ENCODE measurements at places on chromosomes 6 and 20.

DNA sequence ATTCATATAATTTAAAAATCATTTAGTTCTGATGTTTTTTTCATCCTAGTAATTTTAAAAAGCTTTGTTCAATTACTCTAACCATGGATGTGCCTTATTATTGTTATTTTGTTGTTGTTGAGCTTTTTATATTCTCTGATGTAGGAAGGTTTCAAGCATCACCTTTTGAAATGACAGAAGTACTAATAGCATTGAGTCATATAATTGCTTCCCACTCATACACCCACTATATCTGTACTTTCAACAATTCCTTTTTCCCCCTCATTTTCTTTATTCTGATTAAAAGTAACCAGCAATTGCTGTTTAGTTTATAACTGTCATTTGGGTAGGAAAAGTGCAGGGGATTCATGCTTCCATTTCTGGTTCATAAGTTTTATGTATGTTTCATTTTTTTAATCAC is 38.6 kb downstream of the DNAH8 start:
- H3K27me3 ChIP-seq, result no peaks in the 10 kb centered on the region
- no peak for DNase-seq
- H3K4me3 ChIP-seq, result no peak overlapping the region

GRCh38 chr6:163442336-163442735 is 27.8 kb downstream of the QKI start:
- no peak for DNase-seq
- H3K36me3 ChIP-seq, result no peaks in the 10 kb centered on the region
- no peak overlapping the region for H3K27ac ChIP-seq

DNA sequence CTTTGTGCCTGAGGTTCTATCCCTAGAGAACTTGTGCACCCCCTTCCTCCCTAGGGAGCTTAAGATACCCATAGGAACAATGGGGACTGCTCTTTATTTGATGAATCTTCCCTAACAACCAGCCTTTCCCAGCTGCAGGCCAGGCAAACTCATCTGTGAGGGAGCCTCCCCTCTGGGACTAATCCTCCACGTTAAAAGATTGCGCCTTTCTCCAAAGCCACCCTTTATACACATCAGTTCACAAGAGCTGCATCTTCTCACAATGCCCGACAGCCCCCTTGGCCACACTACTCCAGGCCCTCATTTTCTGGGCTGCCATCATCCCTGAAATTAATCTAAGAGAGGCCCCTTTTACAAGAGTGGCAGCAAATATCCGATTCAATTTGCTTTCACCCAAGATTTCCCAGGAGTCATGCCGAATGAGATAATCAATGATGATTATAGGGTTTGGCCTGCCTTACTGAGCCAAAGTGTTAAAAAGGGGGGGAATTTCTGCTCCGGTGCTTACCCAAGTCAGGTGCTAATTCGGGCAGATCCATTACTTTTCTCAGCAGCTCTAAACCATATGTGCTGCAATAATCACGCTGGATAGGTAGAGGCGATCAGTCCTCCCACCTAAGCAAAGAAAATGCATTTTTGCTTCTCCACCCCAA is 336.5 kb downstream of the KIF16B start:
- H3K4me3 ChIP-seq, result no peak overlapping the region
- no peaks in the 10 kb centered on the region for H3K4me1 ChIP-seq
- H3K27ac ChIP-seq, result no peak overlapping the region
- no peak for DNase-seq
- no peaks in the 10 kb centered on the region for H3K27me3 ChIP-seq

- no peak for DNase-seq
- H3K4me1 ChIP-seq, result peaks cover 4% of the 10 kb centered on the region
- H3K27ac ChIP-seq, result no peak overlapping the region
- no peak overlapping the region for H3K4me3 ChIP-seq
- H3K27me3 ChIP-seq, result no peaks in the 10 kb centered on the region
- H3K36me3 ChIP-seq, result peaks cover 66% of the 10 kb centered on the region
Measured at GRCh38 chr20:35009665-35010328, 54.1 kb downstream of the MYH7B start.

DNA sequence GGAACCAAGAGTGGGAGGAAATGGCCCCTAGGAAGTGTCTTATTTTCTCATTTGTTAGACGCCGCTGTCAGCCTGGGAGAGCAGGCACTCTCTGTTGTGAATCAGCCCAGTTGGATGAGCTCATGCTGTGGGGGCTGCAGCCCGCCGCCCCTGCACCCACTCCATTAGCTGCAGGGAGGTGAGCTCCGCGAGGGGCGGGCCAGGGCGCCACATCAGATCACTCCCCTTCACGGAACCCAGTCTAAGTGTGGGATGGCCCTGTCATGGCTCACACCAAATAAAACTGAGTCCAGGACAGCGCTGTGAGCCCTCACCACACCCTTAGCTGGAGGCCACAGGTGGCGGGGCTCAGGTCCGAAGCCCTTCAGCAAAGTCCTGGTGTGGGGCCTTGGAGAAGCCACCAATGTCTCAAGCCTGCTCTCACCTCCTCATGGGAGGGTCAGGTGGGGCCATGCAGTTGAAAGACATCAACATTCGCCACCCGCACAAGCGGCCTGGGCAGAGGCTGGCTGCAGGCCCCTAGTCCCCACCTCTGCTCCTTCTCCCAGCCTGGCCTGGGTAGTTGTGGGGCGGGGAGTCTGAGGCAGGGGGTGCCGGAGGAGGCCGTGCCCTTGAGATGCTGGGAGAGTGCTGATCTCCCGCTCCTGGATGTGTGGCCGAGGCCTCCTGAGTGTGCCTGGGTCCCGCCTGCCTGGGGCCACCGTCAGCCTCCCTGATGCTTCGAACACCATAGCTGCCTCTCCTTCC is 66.2 kb upstream of the SLCO4A1 start:
- peaks cover 2% of the 10 kb centered on the region for H3K4me1 ChIP-seq
- no peaks in the 10 kb centered on the region for H3K36me3 ChIP-seq
- no peak for DNase-seq
- no peak overlapping the region for H3K27ac ChIP-seq

DNA sequence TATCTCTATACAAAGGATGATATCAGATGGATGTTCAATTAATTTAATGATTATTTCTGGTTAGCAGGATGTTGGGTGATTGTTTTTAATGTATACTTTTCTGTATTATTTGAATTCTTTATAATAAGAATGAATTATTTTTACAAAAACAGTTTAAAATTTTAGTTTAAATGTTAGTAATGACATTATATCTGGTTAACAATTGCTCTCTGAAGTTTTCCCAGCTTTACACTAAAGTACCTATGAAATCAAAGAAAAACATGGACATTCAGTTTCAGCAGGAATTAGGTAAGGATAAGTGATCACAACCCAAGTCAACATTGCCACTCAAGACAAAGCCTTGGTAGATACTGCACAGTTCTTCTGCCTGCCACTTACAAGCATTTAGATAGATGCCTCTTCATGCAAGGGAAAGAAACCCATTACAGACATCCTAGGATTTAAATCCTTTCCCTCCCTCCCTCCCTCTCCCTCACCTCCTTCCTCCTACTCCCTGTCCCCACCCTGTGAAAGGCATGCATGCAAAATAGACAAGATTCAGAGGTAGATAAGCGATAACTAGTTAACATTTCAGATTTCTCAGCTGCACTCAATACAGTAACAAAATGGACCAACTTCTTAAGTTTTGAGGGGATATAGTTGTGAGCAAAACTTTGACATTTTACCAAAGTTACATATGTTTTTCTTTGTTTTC is 143.8 kb downstream of the STXBP5 start:
- peaks cover 7% of the 10 kb centered on the region for H3K36me3 ChIP-seq
- H3K27me3 ChIP-seq, result no peaks in the 10 kb centered on the region
- no peak overlapping the region for H3K4me3 ChIP-seq
- no peak for DNase-seq
- H3K4me1 ChIP-seq, result no peaks in the 10 kb centered on the region

DNA sequence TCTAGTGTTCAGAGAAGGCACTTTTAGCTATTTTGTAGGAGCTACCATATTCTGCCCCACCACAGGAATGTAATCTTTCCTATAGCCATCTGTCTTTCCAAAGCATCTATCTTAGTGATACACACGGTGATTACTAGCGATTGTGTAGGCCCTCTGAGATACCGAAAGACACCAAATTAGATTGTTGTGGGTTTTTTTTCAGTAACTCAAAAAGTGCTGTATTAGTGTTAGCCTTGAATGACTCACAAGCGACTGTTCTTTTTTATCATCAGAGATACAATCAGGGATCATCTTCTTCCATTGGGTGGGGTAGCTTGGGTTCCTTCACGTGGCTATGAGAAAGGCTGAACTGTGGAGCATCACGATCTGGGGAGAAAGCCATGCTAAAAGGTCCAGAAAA is 160.2 kb downstream of the MTFR2 start:
- H3K36me3 ChIP-seq, result no peaks in the 10 kb centered on the region
- H3K27me3 ChIP-seq, result no peaks in the 10 kb centered on the region
- no peak overlapping the region for H3K4me3 ChIP-seq
- H3K27ac ChIP-seq, result no peak overlapping the region
- H3K4me1 ChIP-seq, result no peaks in the 10 kb centered on the region

DNA sequence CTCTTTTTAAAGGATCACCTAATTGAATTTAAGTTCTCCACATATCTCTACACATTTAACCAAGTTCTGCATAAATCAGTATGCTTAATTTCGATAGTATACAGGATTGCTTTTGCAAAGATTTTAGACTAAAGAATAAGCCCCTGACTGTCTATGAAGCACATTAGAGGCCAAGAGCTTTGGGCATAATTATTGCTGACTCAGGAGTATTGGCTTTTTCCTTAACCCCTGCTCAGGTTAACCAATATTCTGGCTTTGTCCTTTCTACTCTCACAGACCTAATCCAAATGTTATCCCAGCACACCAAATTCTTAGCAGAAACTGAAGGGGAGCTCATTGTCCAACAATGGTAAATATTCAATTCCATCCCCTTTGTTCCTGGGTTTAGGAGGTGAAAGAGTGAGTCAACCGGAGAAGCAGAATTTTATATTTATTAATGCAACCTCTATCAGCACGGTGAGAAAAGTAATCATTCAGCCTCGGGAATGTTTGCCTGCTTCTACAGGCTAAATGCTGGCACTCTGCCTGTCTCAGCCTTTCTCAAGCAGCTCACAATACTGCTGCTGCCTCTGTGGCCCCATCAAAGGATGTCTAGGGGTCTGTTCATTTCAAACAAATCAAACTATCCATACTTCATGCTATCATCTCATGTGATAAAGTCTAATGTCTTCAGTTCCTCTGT is 125.0 kb downstream of the SIM1 start:
- no peak overlapping the region for H3K27ac ChIP-seq
- no peaks in the 10 kb centered on the region for H3K4me1 ChIP-seq
- no peak for DNase-seq

DNA sequence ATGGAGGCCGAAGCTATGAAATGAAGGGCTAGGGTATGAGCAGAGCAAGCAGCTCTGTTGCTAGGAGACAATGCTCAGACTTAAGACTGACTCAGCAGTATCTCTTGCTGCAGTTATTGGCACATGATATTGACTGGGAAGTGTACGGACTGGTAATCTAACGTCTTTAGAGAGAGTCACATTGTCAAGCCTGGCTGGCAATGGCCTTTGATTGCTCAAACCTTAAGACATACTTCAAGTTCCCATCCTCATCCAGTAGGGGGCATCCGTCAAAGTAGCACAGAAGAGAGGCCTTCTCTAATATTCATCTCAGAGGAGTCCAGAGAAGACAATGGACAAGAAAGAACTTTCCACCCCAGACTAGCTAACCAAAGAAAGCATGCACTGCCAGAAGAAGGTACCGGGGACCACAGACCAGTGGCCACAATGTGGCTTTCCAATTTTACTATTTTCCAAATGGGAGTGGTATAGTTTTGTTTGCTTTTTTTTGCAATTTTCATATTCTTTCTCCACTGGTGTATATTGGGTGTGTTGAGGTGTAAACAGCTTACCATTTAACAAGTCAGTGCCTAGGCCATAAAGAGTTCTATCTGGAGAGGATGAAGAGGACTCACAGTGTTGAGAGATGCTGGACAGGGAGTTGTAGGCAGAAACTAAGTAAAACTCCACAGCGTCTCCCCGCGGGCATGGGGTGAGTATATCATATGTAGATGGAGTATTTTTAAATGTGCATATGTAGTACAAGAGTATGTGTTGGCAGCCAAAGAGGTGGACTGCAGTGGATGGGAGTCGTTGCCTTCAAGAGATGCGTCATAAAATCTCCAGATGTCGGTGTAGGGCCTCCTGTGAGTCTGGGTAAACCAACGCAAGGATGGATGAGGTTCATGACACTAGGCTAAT is 36.7 kb downstream of the LRFN2 start:
- H3K27ac ChIP-seq, result no peak overlapping the region
- no peak overlapping the region for H3K4me3 ChIP-seq
- H3K36me3 ChIP-seq, result no peaks in the 10 kb centered on the region
- H3K4me1 ChIP-seq, result no peaks in the 10 kb centered on the region
- H3K27me3 ChIP-seq, result no peaks in the 10 kb centered on the region

- no peaks in the 10 kb centered on the region for H3K4me1 ChIP-seq
- no peak for DNase-seq
- H3K4me3 ChIP-seq, result no peak overlapping the region
- H3K27ac ChIP-seq, result no peak overlapping the region
Measured at GRCh38 chr6:88266126-88266525, 100.0 kb upstream of the CNR1 start.

GRCh38 chr20:1810926-1811620 is 84.1 kb upstream of the SIRPA start:
- peaks cover 3% of the 10 kb centered on the region for H3K4me1 ChIP-seq
- no peak overlapping the region for H3K4me3 ChIP-seq
- peaks cover 68% of the 10 kb centered on the region for H3K27me3 ChIP-seq
- H3K36me3 ChIP-seq, result no peaks in the 10 kb centered on the region
- no peak overlapping the region for H3K27ac ChIP-seq
- no peak for DNase-seq

DNA sequence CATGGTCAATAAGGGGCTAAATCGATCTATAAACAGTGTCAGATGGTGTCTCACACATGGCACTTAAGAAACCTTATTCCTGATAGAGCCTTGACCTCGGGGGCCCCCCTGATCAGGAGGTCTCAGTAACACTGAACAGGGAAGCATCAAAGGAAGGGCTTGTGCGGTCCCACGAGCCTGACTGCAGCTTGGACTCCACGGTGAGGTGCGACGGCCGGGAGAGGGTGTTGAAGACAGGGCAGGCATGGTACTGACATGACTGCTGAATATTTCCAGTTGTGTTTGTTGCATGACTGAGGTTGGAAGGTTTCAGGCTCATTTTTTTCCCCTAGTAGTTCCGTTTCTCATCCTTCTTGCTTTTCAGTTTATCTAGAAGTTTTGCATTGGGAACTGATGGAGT is 107.1 kb upstream of the JAG1 start:
- no peak overlapping the region for H3K4me3 ChIP-seq
- H3K36me3 ChIP-seq, result no peaks in the 10 kb centered on the region
- DNase-seq, result no peak
- no peaks in the 10 kb centered on the region for H3K4me1 ChIP-seq
- no peak overlapping the region for H3K27ac ChIP-seq

- peaks cover 66% of the 10 kb centered on the region for H3K27me3 ChIP-seq
- no peak overlapping the region for H3K27ac ChIP-seq
- H3K36me3 ChIP-seq, result no peaks in the 10 kb centered on the region
- no peak overlapping the region for H3K4me3 ChIP-seq
- DNase-seq, result no peak
Measured at GRCh38 chr20:37901240-37901639, 1.7 kb upstream of the VSTM2L start.

DNA sequence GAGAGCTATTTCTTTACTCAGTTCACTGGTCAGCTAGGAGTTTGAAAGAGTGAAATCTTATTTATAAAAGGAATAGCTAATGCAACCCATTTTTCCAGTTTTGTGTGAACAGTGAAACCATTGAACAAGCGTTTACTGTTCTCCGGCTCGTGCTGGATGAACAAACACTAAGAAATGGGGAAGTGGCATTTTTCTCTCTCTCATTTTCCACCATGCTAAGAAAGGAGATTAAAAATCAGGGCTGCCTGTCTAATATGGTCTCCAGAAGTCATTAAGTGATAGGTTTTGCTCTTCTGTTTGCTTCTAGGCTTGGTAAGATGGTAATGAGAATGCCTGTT is 774 bp upstream of the SFT2D1 start:
- H3K4me3 ChIP-seq, result peak overlapping the region; percentile 85
- peaks cover 4% of the 10 kb centered on the region for H3K36me3 ChIP-seq
- peaks cover 4% of the 10 kb centered on the region for H3K4me1 ChIP-seq
- H3K27me3 ChIP-seq, result peaks cover 27% of the 10 kb centered on the region
- peak overlapping the region; percentile 38 for H3K27ac ChIP-seq
